Aortic smooth muscle cell (primary cell): ENCODE measurements at places on chromosomes 5 and 9. TPM values are rescaled to one million over a fixed set of nuclear protein-coding genes. Genes with fewer than 3 reads are reported as not detected.

LCP2 gene
- total RNA-seq = not detected in 2 replicates

IL9 gene
- total RNA-seq = not detected in 2 replicates

FOXD4 gene
- 0.06 and 0.13 TPM in 2 replicates for total RNA-seq

GLRA1 gene
- total RNA-seq = not detected in 2 replicates

FAT2 gene
- under 0.01 and 0.13 TPM in 2 replicates for total RNA-seq

TRIM7 gene
- 10.5 and 14.0 TPM in 2 replicates for total RNA-seq

SLC27A6 gene
- 0.06 TPM in 1 of 2 replicates, not detected in the other for total RNA-seq

AMACR gene
- total RNA-seq = 4.8 and 7.1 TPM in 2 replicates

CCNG1 gene
- 142 and 172 TPM in 2 replicates for total RNA-seq

SLC22A4 gene
- 1.1 and 1.7 TPM in 2 replicates for total RNA-seq

SLC1A1 gene
- total RNA-seq = 38.7 and 78.2 TPM in 2 replicates

MAP1B gene
- 135 and 251 TPM in 2 replicates for total RNA-seq

MTMR12 gene
- 13.6 and 17.0 TPM in 2 replicates for total RNA-seq

SMIM32 gene
- not detected in 2 replicates for total RNA-seq

LCN9 gene
- not detected in 2 replicates for total RNA-seq

LHX6 gene
- total RNA-seq = not detected in 2 replicates

MEGF10 gene
- 0.06 and 0.13 TPM in 2 replicates for total RNA-seq

IFNB1 gene
- not detected in 2 replicates for total RNA-seq

CHSY3 gene
- total RNA-seq = 11.9 and 13.2 TPM in 2 replicates

DMGDH gene
- total RNA-seq = 1.7 and 2.1 TPM in 2 replicates

GM2A gene
- 27.0 and 35.7 TPM in 2 replicates for total RNA-seq

MARCOL gene
- total RNA-seq = not detected in 2 replicates

ISCA1 gene
- 23.3 and 25.8 TPM in 2 replicates for total RNA-seq

PTGDS gene
- total RNA-seq = 9.8 and 21.8 TPM in 2 replicates

PRDM9 gene
- not detected in 2 replicates for total RNA-seq

LHX3 gene
- not detected in 2 replicates for total RNA-seq

STPG3 gene
- total RNA-seq = not detected in 2 replicates

TMEM252 gene
- total RNA-seq = not detected in 2 replicates

INSL6 gene
- not detected in 2 replicates for total RNA-seq
